NCI-H1092 treated with DMSO at 0.1 percent for 48 hours (cell line): ENCODE measurements at places on chromosomes 3 and 15.

DNA sequence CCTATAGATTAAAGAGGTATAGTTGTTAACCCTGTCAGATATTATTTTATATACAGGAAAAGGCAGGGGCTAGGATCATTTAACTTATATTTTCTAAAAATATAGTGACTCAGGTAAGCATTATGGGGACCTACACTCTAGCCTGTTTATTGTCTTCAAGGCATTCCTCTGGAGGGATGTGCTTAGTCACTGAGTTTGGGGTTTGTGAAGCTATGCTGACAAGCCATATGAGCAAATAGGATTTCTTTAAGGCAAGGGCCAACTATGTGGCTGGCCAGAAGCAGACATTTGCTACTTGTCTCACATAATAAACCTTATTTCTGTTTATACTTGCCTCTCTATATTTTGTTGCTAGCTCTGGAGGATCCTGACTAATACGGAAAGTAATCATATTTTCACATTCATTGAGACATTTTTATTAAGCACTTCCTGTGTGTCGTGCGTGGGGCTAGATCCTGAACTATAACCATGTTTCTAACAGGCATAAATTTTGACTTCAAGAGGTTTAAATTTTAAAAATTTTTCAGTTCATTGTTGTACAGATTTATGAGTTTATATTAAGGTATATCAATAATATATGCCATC, 153.4 kb downstream of the OTOL1 start:
- DNase-seq, result no peak

- no peak for DNase-seq
Observed at GRCh38 chr3:37014620-37015019, 21.3 kb downstream of the MLH1 start.

DNA sequence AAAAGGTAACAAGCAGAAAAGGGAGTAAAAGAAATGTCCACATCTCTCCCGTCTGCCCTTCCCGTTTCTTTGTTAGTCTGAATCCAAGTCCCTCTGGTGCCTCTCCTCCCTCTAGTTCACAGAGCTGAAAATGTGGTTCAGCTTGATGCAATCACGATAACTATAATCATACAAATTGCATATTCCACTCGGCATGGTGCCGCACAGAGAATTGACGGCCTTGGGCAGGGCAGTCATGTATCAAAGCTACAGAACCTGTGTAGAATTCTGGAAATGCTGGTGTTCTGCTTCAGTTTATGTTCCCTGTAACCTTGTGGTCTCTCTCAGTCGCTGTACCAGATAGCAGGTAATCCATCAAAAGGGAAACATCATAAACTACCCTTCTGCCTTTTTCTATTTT, 562.9 kb upstream of the CBLB start:
- no peak for DNase-seq

- DNase-seq, result no peak
Observed at GRCh38 chr15:70319466-70319865, 221.7 kb upstream of the TLE3 start.

- peak; percentile 9 for DNase-seq
Observed at GRCh38 chr3:159619341-159619885, 369.2 kb upstream of the IL12A start.
